HTR-8/SVneo (cell line): ENCODE measurements at places on chromosomes 2 and 18.

DNA sequence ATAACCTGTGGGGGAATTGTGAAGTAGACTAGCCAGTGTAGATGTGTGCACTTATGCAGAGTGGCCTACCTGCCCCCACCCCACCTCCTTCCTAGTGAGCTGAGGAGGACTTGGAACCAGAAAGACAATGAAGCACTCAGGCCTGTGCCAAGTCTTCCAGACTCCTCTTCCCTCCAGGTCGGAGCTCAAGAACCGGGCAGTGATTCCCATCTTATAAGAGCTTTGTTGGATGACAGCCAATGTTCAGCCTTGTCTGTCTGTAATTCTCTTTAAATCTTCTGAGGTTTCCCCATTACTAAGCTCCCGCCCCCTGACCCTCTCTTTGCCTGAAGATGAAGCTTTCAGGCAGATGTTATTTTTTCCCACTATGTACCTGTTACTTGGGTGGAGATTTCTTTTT is 121.0 kb downstream of the SMAD2 start:
- no peak for DNase-seq

DNA sequence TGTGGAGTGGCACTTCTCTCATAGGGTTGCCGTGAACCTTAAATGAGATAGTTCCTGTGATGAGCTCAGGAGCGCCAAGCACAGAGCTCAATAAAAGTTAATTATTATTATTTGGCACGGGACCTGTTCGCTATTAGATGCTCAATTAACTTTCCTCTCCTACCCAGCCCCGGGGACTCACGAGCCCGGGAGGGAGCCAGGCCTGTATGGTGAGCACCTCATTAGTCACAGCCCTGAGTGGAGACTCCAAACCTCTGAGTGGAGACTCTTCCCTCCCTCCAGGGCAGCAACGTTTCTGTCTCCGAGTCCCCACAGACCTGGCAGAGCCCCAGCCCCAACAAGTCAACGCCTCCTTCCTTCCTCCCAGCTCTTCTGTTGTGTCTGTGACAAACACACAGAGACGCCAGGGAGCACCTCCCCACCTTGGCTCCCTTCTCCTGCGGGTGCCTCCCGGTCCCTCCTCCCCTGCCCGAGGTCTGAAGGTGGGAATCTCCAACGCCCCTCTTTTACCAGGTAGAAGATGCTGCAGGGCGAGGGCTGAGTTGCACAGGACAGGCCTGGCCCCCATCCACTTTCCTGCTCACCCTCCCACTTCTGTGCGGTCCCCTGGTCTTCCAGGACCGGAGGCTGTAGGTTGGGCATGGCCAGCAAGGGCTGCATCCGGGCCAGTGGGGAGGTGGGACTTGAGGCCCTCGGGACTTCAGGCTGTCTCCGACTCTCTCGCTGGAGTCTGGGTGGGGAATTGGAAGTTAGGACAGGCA is 52.7 kb upstream of the ODC1 start:
- DNase-seq: no peak

DNA sequence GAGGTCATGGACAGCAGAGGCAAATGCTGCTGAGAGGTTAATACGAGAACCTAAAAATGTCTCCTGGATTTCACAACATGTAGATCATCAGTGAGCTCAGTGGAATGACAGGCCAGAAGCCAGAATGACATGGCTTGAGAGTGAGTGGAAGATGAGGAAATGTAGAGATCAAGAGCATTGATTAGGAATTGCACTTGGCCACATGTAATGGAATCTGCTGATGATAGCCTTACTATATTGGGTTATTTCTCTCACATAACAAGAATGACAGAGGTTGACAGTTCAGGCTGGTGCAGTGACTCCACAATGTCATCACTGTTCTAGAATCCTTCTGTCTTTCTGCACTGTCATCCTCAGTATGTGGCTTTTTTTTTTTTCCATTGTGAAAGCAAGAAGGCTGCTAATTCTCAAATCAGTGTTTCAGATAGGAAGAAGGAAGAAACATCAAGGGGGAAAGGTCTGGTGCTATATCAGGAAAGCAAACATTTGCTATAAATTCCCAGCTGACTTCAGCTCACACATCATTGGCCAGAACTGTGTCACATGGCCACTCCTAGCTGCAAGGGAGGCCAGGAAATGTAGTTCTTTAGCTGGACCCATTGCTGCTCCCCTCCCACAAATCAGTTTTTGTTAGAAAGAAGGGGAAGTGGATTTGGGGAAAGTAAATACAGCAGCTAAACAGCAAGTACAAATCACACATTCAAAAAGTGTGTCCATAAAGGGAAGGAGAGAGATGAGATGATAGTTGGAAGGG is 127.2 kb downstream of the FAM161A start:
- DNase-seq: no peak

GRCh38 chr2:77008853-77009252 is 513.3 kb downstream of the LRRTM4 start:
- no peak for DNase-seq

- DNase-seq: no peak
Observed at GRCh38 chr2:96594691-96595152, 43.4 kb downstream of the KANSL3 start.

DNA sequence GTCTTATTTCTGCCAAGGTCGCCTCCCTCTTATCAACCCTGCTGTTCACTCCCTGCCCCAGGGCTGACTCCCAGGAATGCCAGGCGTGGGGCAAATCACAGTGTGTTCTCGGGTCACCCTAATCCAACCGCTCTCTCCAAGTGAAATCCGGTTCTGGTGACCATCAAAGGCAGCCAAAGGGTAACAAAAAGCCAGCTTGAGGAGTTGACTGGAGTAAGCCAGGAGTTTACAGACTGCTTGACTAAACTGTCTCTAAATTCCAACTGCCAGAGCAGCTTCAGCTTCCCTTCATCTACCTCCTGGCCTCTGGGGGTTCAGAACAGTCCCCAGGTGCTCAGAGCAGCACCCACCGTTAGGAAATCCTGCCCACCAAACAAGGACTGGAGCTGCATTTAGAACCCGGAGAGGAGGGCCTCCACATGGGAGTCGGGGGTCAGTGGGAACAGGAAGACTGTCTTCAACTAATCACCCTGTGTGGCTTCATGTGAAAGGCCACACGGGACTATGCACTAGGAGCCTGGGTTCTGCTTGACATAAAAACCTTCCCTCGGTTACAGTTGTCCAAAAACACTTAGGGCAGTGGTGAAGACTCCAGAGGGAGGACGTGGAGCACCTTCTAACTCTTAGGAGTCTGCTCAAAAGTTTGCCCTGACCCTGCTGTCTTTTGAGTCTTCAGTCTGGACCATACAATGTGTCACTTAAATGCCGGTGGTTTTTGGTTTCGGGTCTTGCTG is 24.2 kb upstream of the MCFD2 start:
- no peak for DNase-seq

DNA sequence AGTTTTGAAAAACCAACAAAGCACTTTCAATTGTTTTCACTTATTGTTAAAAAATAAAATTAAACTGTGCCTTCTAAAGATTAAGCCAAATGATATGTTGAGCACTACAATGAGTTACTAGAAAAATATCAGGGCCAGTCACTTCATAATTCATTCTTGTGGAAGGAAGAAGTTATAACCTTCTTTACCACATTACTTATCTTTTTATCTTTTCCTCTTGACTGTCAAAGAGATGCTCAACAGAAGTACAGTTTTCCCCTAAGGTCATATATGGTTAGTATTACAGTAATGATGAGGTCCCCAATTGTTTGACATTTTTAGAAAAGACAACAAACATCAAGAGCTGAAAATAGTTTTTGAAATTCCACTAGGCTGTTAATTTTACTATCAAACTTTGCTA is 9.4 kb downstream of the PELI1 start:
- no peak for DNase-seq
